Osteocyte (in vitro differentiated cells): ENCODE measurements at places on chromosomes 4 and X. TPM values are rescaled to one million over a fixed set of nuclear protein-coding genes. Genes with fewer than 3 reads are reported as not detected.
A peak's percentile ranks its signal among the peaks of the same experiment; 100 is the strongest.

Gene JADE3
- 11.2 and 14.0 TPM in 2 replicates for total RNA-seq

GRCh38 chr4:22678940-22679854 is 13.5 kb upstream of the GBA3 start:
- no peak overlapping the region for H3K4me3 ChIP-seq
- peaks cover 27% of the 10 kb centered on the region for H3K27me3 ChIP-seq
- H3K4me1 ChIP-seq, result peaks cover 11% of the 10 kb centered on the region
- DNase-seq, result no peak

Gene PTPN13
- total RNA-seq, result 55.7 and 56.0 TPM in 2 replicates

DNA sequence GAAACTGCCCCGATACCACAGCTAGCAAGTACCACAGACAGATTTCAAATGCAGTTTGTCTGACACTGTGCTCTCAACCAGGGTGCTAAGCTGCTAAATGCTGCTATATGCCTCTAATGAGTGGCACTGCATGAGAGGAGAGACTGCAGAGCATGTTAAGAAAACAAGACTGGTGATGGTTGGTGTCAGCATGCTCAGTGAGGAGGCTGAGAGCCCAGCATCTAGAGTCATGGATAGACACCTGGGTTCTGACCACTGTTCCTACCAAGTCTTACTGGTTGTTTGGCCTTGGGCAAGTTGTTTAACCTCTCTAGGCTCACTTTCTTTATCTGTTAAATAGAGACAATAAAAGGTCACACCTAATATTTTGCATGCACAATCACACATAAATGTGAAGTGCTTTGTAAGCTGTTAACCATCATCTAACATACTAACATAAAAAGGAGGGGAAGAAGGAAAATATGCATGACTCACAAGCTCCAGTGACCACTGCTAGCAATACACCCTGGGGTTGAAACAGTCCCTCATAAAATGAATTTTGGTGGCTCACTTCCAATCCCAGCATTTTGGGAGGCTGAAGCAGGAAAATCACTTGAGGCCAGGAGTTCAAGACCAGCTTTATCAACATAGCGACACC is 20.7 kb downstream of the HHIP start:
- H3K27ac ChIP-seq, result peak overlapping the region; percentile 46
- peaks cover 17% of the 10 kb centered on the region for H3K4me1 ChIP-seq
- DNase-seq, result no peak
- no peaks in the 10 kb centered on the region for H3K27me3 ChIP-seq
- H3K4me3 ChIP-seq, result no peak overlapping the region

DNA sequence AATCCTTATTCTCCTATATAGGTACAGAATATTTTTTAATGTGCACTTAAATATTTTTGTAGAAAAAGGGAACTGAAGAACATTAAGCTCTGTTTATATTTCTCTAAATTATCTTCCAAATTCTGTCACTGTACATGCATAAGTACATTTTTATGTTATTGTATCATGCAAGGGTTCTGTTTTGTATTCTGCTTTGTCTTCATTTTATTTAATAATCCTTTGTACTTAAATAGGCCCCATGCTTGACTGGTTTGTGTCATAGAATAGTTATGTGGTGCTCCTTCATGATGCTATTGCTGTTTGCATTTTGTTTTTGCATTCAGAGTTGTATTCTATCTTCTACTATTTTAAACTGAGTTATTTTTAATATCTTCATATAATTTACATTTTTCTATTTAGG is 111.9 kb upstream of the EDNRA start:
- no peak overlapping the region for H3K27ac ChIP-seq
- H3K36me3 ChIP-seq, result peaks cover 3% of the 10 kb centered on the region
- no peak for DNase-seq
- H3K4me1 ChIP-seq, result peaks cover 62% of the 10 kb centered on the region
- H3K4me3 ChIP-seq, result no peak overlapping the region

Gene FAM200B
- total RNA-seq, result 43.8 and 45.0 TPM in 2 replicates

- peaks cover 8% of the 10 kb centered on the region for H3K27me3 ChIP-seq
- no peaks in the 10 kb centered on the region for H3K4me1 ChIP-seq
Observed at GRCh38 chrX:153547195-153547594, 29.8 kb downstream of the ATP2B3 start.

DNA sequence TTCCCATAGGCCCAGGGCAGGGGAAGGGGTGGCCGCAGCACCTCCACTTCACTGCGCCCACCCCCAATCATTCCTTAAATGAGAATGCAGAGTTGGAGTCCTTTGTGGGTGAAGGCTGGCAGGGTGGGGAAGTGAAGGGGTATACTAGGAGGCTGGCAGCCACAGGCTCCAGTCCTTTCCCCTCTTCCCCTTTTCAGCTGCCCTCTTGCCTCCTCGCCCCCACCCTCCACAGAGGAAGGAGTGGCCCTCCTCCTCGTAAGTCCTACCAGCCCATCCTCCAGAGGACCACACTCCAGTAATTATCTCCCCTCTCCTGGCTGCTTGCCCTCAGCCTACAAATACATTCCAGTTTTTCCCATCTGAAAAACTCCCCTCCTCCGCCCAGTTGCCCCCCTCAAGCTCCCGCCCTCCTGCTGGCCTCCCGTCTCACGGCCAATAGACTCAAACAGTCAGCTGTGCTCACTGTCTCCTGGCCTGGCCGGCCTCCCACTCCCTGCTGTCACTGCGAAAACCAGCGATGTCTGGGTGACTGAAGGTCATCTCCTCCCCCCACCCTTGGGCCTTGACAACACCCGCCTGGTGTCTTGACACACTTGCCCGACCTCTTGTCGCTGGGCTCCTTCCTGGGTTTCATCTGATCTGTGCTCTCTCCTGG is 38.8 kb downstream of the EFNB1 start:
- H3K27me3 ChIP-seq, result no peaks in the 10 kb centered on the region
- no peaks in the 10 kb centered on the region for H3K36me3 ChIP-seq
- peaks cover 6% of the 10 kb centered on the region for H3K4me1 ChIP-seq

DNA sequence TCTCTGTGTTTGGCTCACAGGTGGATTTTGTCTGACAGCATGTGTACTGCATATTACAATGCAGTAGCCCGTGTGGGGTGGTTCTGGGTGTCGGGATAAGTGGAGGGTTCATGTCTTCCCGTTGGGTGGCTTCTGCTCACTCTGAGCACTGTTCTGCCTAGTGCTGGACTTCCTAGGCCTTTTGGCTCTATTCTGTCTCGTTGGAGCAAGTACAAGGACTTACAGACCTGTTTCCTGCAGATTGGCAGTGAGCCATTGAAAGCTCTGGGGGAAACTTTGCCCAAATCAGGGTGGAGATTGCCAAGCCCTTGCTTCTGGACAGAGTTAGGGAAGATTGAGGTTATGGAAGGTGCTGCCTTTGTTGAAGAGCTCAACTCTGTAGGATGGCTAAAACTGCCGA is 91.1 kb upstream of the SLC4A4 start:
- no peak overlapping the region for H3K4me3 ChIP-seq
- no peaks in the 10 kb centered on the region for H3K36me3 ChIP-seq
- DNase-seq, result no peak
- no peak overlapping the region for H3K27ac ChIP-seq
- peaks cover 24% of the 10 kb centered on the region for H3K4me1 ChIP-seq
- no peaks in the 10 kb centered on the region for H3K27me3 ChIP-seq

GRCh38 chr4:158610790-158611189 is 60.9 kb downstream of the C4orf46 start:
- H3K27me3 ChIP-seq, result peaks cover 10% of the 10 kb centered on the region
- H3K4me3 ChIP-seq, result no peak overlapping the region
- peaks cover 6% of the 10 kb centered on the region for H3K4me1 ChIP-seq
- no peaks in the 10 kb centered on the region for H3K36me3 ChIP-seq

DNA sequence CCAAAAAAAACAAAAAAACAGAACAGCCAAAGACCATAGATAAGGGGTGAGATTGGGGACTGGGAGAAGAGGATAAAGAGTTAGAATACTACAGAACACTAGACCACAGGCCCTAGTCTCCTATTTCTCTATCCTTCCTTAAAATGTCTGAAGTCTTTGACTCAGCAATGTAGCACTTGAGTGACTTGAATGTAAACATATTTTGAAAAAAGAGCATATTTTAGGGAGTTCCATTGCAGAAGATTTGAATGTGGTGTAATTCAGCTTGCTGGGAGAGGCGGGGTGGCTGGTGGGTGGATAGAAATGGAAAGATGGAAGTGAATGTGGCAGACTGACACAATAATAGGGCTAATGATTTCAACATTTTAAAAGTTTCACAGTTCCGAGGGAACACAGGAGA is 144.9 kb downstream of the CHIC2 start:
- H3K27me3 ChIP-seq, result no peaks in the 10 kb centered on the region
- peaks cover 27% of the 10 kb centered on the region for H3K4me1 ChIP-seq
- no peak overlapping the region for H3K27ac ChIP-seq
- no peaks in the 10 kb centered on the region for H3K36me3 ChIP-seq
- DNase-seq, result no peak

DNA sequence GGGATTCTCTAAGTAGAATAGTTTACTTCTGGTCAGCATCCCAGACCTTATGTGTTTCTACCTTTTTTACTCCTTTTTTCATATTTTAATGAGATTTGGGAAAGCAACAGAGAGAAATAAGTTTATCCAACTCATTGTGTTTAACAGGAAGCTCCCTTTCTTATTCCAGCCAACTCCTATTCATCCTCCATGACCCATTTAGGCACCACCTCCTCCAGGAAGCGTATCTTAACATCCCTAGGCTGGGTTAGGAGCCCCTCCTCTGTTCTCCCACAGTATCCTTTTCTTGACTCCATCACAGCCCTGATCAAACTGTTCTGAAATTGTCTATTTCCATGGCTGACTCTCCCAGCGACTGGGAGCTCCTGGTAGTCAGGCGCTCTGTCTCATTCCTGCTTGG is 18.8 kb upstream of the IQSEC2 start:
- no peaks in the 10 kb centered on the region for H3K36me3 ChIP-seq
- no peak for DNase-seq
- H3K27me3 ChIP-seq, result no peaks in the 10 kb centered on the region
- H3K4me3 ChIP-seq, result no peak overlapping the region
- H3K27ac ChIP-seq, result no peak overlapping the region

Gene DNAJB14
- total RNA-seq, result 49.2 and 56.5 TPM in 2 replicates

- H3K27me3 ChIP-seq, result no peaks in the 10 kb centered on the region
- H3K4me3 ChIP-seq, result no peak overlapping the region
- no peak for DNase-seq
- no peak overlapping the region for H3K27ac ChIP-seq
- H3K4me1 ChIP-seq, result peaks cover 4% of the 10 kb centered on the region
- no peaks in the 10 kb centered on the region for H3K36me3 ChIP-seq
Observed at GRCh38 chrX:7689791-7690412, 153.1 kb upstream of the VCX start.

DNA sequence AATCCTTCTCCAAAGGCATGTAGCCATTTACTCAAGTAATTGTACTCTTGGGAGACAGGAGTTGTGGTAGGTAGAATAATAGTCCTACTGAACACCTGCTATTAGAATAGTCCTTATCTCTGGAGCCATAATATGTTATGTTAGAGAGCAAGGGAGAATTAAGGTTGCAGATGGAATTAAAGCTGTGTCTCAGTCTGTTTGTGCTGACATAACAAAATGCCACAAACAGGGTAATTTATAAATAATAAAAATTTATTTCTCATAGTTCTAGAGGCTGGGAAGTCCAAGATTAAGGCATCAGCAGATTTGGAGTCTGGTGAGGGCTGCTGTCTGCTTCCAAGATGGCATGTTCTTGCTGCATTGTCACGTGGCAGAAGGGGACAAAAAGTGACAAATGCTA is 24.2 kb upstream of the FRAS1 start:
- no peaks in the 10 kb centered on the region for H3K36me3 ChIP-seq
- DNase-seq, result no peak
- no peak overlapping the region for H3K27ac ChIP-seq
- H3K4me3 ChIP-seq, result no peak overlapping the region
- peaks cover 6% of the 10 kb centered on the region for H3K27me3 ChIP-seq
- no peaks in the 10 kb centered on the region for H3K4me1 ChIP-seq

DNA sequence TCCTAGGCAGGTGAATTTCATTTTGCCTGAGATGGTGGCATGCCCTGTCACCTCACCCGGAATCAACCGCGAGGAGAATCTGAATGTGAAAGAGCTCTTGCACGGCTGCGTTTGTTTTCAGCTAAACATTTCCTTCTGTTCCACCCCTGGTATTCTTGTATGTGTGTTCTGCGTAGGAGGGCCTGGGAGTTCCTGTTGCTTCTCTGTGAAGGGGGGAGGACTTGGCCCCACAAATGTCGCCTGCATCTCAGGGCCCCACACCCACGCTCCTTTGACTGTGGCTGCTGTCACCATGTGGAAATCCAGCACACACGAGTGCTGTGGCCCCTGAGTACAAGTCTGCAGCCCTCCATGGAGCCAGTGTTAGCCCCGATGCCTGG is 45.8 kb upstream of the CLCN4 start:
- peaks cover 18% of the 10 kb centered on the region for H3K4me1 ChIP-seq
- H3K27ac ChIP-seq, result no peak overlapping the region
- H3K27me3 ChIP-seq, result no peaks in the 10 kb centered on the region

- no peak overlapping the region for H3K27ac ChIP-seq
- no peaks in the 10 kb centered on the region for H3K4me1 ChIP-seq
- no peak for DNase-seq
- H3K4me3 ChIP-seq, result no peak overlapping the region
Observed at GRCh38 chrX:49147936-49148335, 14.6 kb upstream of the MAGIX start.

Gene SPANXN4
- total RNA-seq, result not detected in 2 replicates

- DNase-seq, result no peak
- H3K27me3 ChIP-seq, result peaks cover 46% of the 10 kb centered on the region
- peaks cover 27% of the 10 kb centered on the region for H3K4me1 ChIP-seq
- no peak overlapping the region for H3K27ac ChIP-seq
Observed at GRCh38 chr4:4853371-4853823, 6.1 kb upstream of the MSX1 start.

Gene ASB12
- not detected in 2 replicates for total RNA-seq

DNA sequence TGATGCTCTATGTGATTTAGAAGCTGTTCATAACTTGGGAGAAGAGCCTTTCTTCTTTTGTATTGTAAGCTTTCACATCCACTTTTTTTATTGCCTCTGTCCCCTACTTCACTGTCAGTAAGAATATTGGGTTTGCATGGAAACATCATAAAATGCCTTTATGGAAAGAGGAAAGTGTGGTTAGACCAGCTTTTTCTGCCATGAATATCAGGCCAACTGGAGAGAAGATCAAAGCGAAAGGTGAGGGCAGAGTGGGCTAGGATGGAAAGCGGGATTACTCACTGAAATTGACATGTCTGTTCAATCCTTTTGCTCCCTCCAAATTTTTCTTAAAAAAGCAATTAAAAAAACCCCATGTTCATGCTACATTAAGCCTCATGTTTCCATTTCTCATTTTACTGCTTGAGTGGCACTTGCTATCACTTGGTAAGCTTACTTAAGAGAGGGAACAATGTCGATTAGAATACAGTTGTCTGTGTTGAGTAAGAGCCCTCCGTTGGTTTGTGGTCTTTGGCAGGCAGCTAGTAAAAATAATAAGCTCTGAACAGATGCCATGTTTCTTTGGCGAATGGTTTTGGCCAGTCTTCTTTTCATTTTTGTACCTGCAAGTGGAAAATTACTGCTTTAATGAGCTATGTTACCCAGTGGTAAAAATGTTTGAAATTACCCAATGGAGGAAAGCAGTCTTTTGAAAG is 35.9 kb downstream of the SUPT20HL1 start:
- peak overlapping the region; percentile 64 for H3K27ac ChIP-seq
- no peak for DNase-seq
- no peaks in the 10 kb centered on the region for H3K36me3 ChIP-seq
- H3K4me1 ChIP-seq, result peaks cover 34% of the 10 kb centered on the region
- H3K4me3 ChIP-seq, result no peak overlapping the region
